Activated CD4-positive, alpha-beta T cell treated with anti-CD3 and anti-CD28 coated beads for 24 hours (primary cell): ENCODE measurements at places on chromosomes 11 and 22.

- DNase-seq = no peak
Measured at GRCh38 chr11:41456269-41456668, 3.2 kb downstream of the LRRC4C start.

- no peak for DNase-seq
Measured at GRCh38 chr11:113675003-113675561, 31.0 kb downstream of the TMPRSS5 start.

DNA sequence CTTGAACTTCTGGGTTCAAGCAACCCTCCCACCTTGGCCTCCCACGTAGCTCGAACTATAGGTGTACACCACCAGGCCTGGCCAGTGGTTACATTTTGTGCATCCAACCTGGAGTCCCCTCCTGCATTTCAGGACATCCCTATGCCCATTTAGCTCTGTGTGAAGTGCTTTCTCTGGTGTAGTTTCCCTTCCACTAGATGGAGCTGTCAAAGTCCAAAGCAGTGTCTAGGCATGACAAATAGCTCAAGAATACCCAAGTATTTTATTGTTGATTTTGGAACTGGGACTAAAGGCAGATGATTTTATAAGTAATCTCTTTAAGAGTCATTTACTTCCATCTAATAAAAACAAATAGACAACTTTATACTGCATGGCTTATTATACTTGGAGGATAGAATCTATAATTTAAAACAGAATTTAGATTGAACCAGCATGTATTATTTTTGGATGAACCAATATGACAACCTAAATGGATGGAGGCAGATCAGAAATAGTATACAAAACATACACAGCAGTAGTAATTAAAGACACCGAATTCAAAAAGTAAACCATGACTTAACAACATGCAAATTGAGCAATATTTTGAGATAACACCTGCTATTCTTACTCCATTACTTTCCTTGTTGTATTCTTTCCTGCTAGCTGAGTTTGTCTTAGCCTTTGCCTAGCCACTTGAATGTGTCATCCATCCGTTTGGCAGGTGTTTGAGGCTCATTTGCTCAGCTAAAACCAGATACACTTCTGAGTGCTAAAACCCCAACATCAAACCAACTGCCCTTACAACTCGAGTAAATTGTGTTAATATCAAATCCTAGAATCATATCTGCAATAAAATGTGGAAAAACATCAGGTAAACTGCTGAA is 37.7 kb downstream of the EIF4ENIF1 start:
- DNase-seq = no peak

DNA sequence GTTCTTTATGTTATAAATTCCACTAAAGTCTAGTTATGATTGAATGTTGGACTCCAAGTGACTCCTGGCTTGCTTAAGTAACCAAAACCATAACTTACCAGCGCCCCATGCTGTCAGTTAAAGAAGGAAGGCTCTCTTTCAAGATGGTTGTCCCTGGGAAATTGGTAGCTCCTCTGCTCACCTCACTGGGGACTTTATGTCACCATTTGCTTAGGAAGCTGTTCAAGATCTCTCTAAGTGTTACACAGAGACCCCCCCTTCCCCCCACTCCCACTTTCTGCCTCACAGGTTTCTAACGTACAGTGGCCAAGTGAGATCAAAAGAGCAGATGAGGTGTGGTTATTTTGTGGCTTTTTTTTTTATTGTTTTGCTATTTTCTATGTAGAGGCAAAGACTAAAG is 301.8 kb downstream of the AASDHPPT start:
- no peak for DNase-seq

GRCh38 chr11:61972112-61972671 is 4.8 kb upstream of the FTH1 start:
- DNase-seq = no peak

DNA sequence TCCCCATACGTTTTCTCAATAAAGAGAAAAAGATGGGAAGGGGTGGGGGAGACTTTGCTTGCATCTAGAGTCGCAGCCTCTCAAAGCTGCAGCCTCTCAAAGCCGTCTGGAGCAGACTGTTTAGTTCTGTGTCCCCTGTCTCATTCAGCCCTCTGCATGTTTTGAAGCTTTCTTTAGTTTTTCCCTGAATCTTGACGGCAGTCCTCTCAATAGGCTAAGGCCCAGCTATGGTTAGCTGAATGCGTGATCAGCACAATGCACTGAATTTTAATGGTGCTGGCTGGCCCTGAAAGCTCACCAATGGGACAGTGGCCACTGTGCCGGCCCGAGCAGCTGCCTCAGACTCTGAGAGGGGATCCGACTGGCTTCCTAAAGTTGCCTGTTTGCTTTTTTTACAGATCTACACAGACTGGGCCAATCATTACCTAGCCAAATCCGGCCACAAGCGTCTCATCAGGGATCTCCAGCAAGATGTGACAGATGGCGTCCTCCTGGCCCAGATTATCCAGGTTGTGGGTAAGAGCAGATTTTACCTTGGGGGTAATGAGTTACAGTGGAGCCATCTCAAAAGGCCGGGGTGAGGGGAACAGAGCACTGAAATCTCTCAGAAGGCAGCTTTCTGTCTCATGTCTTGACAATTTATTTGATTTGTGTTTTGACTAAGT is 119.6 kb downstream of the NAV2 start:
- no peak for DNase-seq

- DNase-seq = no peak
Measured at GRCh38 chr11:127632976-127633680, 632.6 kb upstream of the KIRREL3 start.

GRCh38 chr11:121721448-121721847 is 268.7 kb upstream of the SORL1-AS1 start:
- DNase-seq = no peak

- DNase-seq = no peak
Measured at GRCh38 chr11:61949169-61950034, 749 bp upstream of the BEST1 start.

DNA sequence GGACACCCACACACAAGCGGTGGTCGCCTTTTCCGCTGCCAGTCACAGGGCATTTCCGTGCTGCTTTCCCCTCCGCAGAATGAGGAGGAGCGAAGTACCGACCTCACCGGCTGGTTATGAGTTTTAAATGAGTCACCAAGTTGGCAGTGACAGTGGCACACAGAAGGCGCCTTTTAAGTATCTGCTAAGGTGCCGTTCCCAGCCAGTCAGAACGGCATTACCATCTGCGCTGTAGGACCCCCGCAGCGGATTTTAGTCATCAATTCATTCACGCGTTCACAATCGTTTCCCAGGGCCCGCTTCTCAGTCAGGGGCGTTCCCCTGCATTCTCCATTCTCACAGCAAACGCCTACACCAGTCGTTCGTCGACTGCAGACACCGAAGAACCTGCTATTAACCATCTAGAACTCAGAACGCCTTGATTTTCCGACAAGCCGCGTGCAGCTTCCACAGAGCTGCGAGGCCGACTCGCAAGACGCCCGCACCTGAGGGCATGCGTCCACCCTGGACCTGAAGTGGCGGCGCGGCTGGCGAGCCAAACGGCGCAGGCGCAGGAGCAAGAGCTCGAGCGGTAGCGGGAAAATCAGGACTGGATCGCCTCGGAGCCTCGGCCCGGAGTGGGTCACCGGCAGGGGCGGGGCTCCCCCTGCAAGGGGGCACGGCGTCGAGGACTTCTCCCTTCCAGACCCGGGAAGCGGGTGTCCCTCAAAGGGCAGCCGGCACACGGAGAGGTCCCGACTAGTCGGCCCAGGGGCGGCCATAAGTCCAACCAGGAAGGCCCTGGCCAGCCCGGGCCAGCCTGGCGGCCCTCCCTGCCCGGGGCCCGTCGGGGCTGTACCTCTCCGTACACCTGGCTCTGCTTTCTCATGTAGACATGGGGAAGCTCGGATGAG is 642 bp downstream of the CYP2R1 start:
- peak; percentile 67 for DNase-seq

DNA sequence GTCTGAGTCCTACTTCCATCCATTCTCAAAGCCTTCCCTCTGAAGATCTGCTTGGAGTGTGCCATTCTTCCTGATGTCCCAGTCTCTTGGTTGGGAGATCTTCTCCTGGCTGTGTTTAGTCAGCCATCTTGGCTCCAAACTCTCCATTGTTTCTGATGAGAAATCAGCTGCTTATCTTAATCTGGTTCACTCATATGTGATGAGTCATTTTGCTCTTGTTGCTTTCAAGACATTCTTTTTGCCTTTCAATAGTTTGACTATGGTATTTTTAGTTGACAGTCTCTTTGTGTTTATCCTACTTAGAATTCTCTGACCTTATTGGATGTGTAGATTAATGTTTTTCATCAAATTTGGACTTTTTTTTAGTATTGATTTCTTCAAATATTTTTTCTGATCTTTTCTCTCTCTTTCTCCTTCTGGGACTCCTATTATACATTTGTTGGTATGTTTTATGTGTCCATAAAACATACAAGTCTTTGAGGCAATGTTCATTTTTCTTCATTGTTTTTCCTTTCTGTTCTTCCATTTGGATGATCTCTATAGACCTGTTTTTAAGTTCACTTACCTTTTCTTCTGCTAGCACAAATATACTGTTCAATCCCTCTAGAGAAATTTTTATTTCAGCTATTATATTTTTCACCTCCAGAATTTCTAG is 77.2 kb upstream of the CLPB start:
- no peak for DNase-seq

DNA sequence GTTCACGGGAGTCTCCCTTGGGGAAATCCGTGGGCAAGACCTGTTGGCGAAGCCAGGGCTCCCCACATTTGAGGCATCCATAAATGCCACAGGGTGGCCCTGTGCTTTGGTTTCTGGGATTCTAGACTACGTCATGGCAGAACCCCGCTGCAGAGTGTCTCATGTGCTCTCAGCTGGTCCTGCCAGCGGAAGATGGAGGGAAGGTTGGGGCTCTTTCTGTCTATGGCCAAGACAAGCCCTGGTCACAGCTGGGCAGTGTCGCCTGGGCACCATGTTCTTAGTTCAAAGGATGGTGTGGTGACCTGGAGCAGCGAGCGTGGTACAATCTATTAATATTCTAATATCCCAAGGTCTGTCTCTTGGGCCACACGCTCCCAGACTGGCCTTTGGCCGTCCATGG is 511.7 kb downstream of the TBC1D22A start:
- DNase-seq = no peak

- no peak for DNase-seq
Measured at GRCh38 chr11:11142430-11142829, 210.6 kb downstream of the CSNK2A3 start.

- no peak for DNase-seq
Measured at GRCh38 chr11:86288776-86289507, 13.1 kb upstream of the HIKESHI start.

DNA sequence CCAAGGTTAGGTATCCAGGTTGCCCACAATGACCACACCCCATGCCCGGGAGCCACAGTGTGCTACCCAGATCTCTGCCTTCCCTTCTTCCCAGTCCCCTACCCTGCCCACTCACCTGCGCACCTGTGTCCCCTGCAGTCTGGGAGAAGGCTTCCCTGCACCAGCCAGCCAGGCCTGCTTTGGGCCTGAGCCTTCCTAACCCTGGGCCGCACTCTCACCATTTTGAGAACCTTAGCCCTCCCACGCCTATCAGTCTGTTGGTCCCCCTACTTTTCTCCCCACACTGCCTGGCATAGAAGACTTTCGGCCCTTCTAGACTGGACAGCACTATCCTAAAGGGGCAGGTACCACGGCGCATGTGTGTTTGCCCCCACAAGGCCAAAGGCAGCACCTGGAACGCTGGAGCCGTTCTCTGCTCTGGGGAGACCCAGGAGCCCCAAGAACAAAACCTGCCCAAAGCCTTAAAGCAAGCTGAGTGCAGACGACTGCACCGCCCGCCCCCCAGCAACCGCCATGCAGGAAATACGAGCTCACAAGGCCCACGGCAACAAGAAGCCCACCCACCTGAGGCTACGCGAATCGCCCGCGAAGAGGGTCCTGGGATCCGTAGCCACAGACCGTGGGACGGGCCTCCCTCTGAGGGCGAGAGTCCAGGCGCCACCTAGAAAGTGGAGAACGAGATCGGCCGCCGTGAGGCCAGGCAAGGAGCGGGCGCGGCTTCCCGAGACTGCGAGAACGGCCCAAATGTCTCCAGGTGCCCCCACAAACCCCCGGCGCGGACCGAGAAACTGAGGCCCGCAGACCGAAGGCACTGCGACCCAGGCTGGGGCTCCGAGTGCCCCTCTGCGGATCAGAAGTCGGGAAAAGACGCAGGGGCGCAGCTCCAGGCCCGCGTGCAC is 546 bp downstream of the GNB1L start:
- no peak for DNase-seq

GRCh38 chr11:126751242-126751641 is 249.3 kb downstream of the KIRREL3 start:
- DNase-seq = no peak

- no peak for DNase-seq
Measured at GRCh38 chr11:24234822-24235508, 261.9 kb upstream of the LUZP2 start.

DNA sequence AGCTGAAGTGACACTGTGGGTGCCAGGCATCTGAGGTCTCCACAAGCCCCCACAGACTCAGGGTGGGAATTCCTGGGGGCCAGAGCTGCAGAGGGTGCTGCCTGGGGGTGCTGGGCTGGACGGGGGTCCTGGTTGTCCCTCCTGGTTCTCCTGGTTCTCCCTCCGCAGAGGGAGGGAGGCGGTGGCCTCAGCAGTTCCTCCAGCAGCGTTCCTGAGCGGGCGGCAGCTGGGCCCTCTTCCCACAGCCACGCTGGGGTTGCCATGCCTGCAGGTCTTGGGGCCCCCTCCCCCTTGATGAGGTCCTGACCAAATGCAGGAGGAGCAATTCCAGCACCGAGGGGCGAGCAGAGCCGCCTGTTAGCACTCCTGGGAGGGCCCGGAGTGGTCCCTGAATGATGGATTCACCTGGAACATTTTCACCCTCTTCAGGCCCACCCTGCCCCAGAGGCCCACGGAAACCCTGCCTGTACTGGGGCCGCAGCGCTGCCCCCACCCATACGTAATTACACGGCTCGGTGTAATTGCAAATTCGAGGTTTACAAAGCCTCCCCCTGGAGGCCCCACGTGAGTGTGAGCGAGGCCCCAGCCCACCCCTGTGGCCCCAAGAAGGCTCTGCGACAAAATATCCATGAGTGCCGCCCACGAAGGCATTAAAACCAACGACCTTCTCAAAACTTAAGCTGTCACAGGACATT is 635 bp downstream of the C11orf21 start:
- no peak for DNase-seq

- no peak for DNase-seq
Measured at GRCh38 chr11:133677387-133677786, 145.1 kb upstream of the OPCML start.

- peak; percentile 43 for DNase-seq
Measured at GRCh38 chr11:68584097-68584496, 100.2 kb upstream of the GAL start.

DNA sequence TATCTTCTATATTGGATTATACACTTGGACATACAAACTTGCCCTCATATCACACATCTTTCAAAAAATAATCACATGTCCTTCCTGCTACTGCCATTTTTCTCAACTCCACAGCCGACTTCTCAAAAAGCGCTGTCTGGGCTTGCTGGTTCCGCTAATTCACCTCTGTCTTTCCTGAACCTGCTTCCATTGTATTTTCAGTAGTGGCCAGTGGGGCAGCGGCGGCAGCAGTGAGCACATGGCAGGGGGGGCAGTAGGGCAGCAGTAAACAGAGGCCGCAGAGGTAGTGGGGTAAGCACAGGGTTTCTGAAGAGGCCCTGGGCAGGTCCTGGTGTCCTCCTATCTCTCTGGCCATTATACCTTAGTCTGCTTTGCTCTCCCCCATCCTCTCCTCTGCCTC is 126.3 kb downstream of the RRAS2 start:
- DNase-seq = no peak
